Mucosa of descending colon (tissue), 3 donors: ENCODE measurements at places on chromosomes 6 and 20. TPM values are rescaled to one million over a fixed set of nuclear protein-coding genes. Genes with fewer than 3 reads are reported as not detected.

DNA sequence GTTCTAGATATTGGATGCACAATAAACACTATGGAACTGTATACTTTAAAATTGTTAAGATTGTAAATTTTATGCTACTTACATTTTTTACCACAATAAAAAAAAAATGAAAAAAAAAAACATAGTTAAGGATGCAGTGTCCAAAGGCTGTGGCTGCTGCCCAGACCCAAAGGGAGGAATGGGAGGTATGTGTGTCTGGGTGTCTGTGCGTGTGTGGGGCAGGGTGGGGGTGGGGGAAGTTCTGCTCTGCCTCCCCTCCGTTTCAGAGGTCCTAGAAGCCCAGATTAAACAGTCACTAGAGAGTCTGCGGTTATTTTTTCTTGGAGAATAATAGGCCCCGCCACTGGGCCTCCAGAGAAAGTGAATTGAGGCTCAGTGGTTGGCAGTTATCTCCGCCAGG lies 136.4 kb upstream of the ARMC2 start:
- no peak for DNase-seq

- DNase-seq: no peak
Measured at GRCh38 chr6:107103082-107103481, 12.2 kb downstream of the BEND3 start.

DNA sequence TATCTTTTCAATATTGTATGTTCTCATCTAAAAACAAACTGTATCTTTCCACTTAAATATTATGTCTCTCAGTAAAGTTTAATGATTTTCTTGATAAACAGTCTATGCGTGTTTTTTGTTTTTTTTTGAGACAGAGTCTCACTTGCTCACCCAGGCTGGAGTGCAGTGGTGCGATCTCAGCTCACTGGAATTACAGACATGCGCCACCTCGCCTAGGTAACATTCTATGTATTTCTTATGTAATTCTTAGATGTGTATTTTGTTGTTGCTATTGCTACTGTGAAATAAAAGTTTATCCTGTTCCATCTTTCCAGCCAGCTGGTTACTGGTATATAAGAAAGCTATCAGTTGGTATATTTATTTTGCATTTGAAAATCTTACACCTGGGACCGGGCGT lies 29.4 kb downstream of the ABHD12 start:
- no peak for DNase-seq

LHFPL5 gene
- total RNA-seq: not detected

CCR6 gene
- total RNA-seq: not detected

DNA sequence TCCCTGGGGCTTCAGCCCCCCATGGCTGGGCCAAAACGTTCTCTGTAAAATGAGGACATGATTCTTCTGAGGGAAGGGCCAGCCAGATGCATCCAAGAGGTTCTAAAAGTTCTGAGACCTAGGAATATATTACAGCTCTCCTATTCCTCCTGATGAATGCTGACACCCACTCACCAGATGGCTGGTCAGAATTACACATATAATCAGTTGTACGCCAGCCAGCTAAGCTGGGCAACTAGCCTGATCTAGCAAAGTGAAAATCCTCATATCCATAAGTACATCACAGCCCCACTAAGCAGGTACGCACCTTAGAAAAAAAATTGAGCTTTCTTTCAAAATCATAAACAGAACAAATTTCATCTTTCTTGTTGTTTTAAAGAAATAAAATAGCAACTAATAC lies 34.8 kb downstream of the C6orf118 start:
- no peak for DNase-seq

DNA sequence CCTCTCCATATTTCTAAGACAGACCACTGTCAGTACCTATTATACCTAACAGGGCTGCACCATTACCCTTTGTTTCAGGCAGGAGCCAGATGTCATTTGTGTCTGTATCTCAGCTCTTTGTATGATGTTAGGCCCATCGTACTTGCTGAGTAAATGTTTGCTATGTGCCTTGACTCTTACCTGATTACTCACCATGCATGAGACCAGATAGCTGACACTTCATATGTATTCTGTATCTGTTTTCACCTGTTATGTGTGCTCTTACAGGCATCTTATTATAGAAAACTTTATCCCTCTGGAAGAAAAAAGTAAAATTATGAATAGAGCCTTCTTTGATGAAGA lies 31.7 kb upstream of the ASXL1 start:
- no peak for DNase-seq

GRCh38 chr6:18681832-18682503 lies 294.8 kb downstream of the RNF144B start:
- no peak for DNase-seq

DNA sequence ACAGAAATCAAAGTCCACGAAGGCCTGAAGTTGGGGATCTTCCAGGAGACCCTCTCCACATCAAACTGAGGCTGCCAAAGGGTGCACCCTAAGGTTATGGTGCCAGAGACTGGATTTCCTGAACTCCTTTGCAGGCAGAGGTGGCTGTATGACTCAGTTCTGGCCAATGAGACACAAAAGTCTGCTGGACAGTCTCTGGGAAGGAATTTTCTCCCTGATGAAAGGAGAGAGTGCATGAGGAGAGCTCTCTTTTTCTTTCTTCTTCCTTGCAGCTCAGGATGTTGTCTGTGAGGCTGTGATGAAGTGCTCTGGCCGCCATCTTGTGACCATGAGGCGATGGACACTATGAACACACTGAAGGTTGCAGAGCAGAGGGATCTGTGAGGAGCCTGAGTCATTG lies 85.2 kb downstream of the MDGA1 start:
- DNase-seq: no peak

GRCh38 chr6:63636518-63637021 lies 968 bp downstream of the PHF3 start:
- DNase-seq: peak; percentile 87

DNA sequence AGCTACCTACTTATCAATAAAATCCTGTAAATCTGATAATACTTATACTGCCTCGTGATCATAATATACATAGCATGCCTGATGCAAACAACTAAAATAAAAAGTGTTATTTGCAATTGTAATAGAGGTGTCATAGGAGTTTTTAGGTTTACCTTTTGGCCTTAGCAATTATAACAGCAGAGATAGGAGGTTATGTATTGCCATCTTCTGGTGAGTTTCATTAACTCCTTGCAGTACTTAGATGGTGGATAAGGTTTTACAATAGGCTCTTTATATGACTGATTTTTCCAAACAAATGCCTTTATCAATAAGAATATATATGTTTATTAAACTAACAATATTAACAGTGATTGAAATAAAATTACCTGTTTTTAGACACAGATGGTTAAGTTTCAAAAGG lies 27.8 kb upstream of the MYCT1 start:
- DNase-seq: no peak

SMIM8 gene
- total RNA-seq: 13.2 TPM

- no peak for DNase-seq
Measured at GRCh38 chr6:167755461-167755860, 71.2 kb upstream of the AFDN start.

DNA sequence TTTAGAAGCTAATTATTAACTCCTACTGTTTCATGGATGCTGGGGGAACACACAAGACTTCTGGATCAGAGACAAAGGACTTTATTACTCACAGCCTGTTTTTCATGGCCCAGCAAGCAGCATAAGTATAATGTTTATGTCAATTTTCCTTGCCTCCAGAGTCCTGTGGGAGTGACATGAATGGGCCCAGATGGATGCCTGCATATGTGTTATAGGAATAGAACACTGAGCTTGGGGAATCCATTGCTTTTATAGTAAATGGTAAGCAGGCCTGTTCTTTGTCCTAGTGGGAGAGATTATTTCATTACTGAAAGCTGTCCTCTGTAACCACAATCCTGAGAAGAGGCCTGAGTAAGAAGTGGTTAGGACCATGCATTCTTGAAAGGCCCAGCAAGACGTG lies 25.6 kb downstream of the BLTP3A start:
- DNase-seq: no peak
